ENCODE measurements at places on chromosomes 16 and 17. TPM values are rescaled to one million over a fixed set of nuclear protein-coding genes. Genes with fewer than 3 reads are reported as not detected.

Gene NPIPB6
- total RNA-seq = 4.1 TPM

Gene RNF43
- 2.2 TPM for total RNA-seq

Gene KRT12
- not detected for total RNA-seq

Gene KRT222
- 1.1 TPM for total RNA-seq

Gene TOP2A
- total RNA-seq = 105 TPM

Gene TBC1D28
- not detected for total RNA-seq

Gene ITPRIPL2
- total RNA-seq = 63.5 TPM

Gene EXOC3L1
- 3.4 TPM for total RNA-seq

Gene ST6GALNAC2
- 10.3 TPM for total RNA-seq

Gene SCNN1B
- total RNA-seq = 3.0 TPM

Gene SLC5A10
- not detected for total RNA-seq

Gene KCTD19
- total RNA-seq = 1.1 TPM

Gene EVI2B
- total RNA-seq = 2.6 TPM
